ENCODE measurements at places on chromosomes 16 and 17.

DNA sequence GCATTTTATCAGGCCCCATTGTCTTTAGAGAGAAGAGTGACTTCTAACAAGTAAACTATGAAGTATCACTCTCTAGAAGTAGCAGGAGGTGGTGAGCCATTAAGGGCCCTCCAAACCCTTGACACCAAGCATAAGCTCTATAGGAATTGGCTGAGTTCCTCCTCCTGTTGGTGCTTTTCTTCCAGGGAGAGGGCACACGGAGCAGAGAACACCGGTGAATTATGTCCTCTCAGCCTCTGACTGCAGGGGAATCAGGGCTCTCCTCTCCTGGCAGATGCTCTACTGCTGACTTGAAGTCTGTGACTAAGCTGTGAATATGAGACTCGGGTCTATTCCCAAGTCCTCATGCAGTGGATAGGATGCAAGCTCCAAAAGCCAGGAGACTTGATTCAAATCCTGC lies 32.3 kb downstream of the CHD9 start:
- DNase-seq: no peak

GRCh38 chr17:28471531-28472342 lies 1.7 kb upstream of the SLC13A2 start:
- DNase-seq: no peak

GRCh38 chr17:80229011-80229410 lies 8.8 kb downstream of the SLC26A11 start:
- DNase-seq: no peak

DNA sequence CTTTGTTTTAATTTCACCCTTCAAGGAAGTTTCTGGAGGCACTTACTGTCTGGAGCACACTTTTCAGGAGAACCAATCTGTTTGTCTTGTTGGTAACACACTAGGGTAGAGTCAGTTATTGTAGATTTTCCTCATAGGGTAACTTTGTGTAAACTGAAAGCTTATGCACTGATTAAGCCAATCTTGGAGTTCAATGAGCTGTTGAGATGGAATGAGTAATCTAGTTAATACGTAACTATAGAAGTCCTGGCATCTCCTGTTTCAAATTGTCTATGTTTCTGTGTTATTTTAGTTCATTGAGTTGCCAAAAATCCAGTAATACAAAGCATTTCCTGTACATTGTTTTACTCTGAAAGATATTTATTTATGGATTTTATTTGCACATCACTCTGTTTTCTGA lies 111.6 kb upstream of the HAS3 start:
- no peak for DNase-seq

DNA sequence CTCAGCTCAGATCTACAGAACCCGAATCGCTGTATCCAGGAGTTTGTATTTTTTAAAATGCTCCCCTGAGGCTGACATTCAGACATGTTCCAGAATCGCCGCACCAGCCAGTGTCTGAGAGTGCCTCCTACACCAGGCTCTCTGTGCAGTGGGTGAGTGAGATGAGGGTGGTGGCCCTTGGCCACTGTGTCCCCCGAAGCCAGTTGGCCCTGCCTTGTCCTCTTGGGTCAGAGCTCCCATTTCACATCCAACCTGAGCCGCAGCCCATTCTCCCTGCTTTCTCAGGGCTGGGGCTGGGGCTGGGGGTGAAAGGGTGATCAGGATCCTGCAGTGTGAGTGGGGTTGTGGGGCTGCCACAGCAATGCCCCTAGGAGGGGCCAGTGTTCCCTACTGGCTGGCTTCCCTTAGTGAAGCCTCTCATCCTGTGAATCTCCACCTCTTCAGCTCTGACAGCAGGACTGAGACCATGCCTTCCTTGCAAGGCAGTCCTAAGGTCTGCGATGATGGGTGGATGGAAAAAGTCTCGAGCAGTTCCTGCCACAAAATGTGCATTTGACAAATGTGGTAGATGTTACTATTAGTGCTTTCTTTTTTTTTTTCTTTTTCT lies 12.9 kb upstream of the MYCBPAP start:
- no peak for DNase-seq

- DNase-seq: no peak
These were observed 3.2 kb downstream of the NDE1 start for GRCh38 chr16:15653227-15653626.

- DNase-seq: no peak
These were observed 95.3 kb upstream of the XYLT1 start for GRCh38 chr16:17566075-17566474.

- DNase-seq: no peak
These were observed 796 bp downstream of the NPB start for GRCh38 chr17:81902653-81903414.

DNA sequence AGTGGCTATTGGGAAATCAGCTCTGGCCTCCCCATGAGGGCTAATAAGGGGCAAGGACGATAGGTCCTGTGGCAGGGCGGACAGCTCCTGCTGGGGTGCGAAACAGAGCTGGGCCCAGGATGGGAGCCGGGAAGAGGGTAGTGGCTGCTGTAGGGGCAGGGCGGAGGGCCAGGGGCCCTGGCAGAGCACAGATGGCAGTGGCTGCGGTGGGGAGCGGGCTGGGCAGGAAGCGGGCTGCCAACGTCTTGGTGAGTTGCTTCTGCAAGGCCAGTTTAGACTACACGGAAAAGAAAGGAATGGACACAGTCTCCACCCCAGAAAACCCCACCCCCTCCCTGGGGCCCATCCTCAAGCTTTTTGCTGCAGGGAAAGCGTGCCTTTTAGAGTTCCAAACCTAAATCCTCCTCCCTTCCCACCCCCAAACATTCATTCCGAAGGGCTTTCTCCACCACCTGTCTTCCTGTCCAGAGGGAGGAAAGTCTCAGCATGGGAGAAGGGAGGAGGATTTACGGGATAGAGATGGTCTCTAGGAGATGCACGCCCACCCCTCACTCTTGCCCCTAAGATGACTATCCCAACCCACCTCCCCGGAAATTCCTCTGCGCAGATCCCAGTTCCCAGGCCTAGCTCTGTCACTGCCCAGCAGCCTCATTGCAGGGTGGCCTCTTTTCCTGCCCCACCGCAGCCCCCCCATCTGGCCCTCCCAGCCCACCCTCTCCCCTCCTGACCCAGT lies 7.1 kb downstream of the NKIRAS2 start:
- DNase-seq: no peak

DNA sequence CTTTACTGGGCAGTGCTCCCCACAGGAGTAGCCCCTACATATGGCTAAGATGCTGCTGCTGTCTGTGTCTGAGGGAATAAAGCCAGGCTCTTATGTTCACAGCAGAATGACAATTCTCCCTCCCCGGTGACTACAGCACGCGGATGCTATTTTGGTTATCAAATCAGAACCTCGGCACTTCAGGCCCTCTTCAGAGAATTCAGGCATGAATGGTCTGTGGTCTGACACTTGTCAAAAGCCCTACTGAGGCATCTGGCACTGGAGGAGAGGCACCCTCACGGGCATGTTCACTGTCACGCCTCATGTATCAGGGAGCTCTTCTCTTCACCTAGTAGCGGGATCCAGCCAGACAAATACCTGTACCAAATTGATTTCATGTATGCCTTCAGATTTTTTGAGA lies 30.4 kb downstream of the KIAA0513 start:
- DNase-seq: no peak

DNA sequence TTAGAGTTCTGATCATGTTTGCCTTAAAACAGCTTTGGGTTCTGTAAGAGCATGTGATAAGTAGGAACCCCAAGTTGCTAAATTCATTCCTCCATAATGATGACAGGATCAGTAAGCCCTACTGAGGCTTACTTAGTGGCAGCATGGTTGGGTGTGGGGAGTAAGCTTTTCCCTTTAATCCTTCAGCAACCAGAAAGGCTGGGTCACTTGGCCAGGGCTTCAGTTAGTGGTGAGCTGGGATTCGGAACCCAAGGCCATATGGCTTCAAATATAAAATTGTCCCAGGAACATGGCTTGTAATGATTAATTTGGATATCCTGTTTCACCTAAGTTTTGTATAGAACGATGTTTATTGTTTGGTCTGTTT lies 850 bp downstream of the GINS3 start:
- DNase-seq: no peak

- DNase-seq: no peak
These were observed 35.2 kb upstream of the SMIM36 start for GRCh38 chr17:55546481-55546880.

- peak; percentile 77 for DNase-seq
These were observed 2.8 kb upstream of the PYCR1 start for GRCh38 chr17:81939881-81940385.

DNA sequence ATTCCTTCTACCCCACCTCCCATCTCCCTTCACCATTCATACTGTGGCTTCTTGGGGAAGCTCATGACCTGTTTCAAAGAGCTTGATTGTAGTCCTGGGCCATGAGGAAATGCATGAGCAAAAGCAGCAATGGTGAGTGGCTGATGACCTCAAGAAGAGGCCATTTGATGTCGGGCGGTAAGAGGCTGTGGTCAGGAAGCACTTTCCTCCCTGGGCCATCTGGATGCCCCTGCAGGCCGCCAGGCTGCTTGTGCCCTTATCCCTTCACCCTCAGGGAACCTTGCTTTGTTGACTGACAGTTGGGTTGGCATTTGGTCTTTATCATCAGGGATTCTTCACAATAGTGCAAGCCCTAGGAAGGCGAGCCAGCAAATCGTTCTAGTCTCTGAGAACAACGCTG lies 78.3 kb upstream of the TBX2 start:
- no peak for DNase-seq

DNA sequence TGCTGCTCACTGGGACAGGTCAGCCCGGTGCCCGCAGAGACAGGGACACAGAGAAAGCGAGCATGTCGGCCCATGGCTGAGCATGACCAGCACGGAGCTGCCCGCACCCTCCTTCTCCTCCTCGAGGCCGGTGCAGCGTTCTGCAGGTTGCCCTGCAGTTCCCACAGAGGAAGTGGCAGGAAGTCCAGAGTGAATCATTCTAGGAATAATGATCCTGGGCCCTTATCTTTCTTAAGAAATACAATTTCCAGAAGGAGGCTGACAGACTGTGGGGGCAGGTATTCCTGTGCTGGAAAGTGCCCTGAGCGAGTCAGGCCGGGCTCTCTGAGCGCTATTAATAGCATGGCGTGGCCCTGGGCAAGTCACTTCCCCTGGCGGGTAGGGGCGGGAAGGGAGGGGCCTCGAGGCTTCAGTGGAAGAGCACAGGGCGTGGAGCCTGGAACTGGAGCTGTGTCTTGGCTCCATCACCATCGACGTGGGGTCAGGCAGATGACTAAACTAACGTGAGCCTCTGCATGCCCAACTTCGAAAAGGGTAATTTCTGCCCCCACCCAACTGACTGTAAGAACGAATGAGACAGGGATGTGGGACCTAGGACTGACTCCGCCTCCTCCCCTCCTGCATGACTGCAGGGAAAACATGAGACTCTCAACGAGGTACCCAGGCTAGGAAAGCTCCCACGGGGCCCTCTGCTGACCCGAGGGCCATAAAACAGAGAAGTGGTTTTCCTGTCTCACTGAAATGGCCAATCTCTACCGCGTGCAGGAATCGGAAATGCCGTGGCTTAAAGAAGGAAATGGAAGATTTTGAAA lies 9.8 kb downstream of the TMEM204 start:
- peak; percentile 89 for DNase-seq

DNA sequence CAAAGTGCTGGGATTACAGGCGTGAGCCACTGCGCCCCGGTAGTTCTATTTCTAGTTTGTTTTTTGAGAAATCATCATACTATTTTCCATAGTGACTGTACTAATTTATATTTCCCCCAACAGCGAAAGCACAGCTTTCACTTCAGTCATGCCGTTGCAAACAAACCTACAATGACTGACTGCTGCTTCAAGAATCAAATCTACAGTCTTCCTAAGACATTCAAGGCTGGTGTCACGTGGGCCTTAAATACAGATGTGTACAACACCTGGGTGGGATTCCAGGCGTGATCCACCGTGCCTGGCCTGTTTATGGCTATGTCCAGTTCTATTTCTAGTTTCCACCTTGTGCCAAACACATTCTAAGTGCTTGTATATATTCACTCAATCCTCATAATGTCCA lies 72.0 kb downstream of the ABCC6 start:
- DNase-seq: no peak

- DNase-seq: no peak
These were observed 22.6 kb downstream of the NDUFAF8 start for GRCh38 chr17:81261582-81262336.

DNA sequence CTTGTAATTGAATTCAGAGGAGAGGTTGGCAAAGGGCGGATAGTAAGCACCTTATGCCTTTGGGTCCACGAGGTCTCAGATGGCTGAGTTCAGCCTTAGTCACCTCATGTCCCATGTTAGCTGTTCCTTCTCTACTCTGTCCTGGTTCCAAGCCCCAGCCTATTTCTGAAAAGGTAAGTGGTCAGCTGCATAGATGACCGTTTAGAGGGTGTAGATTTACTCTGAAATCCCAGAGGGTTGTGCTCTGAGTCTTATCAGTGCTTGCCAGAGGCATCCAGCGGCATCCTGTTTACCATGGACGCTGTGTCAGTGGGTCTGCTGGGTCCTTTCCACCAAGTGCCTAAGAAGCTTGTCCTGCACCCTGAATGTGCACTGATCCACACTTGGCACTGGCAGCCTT lies 1.9 kb downstream of the ZNF778 start:
- no peak for DNase-seq

DNA sequence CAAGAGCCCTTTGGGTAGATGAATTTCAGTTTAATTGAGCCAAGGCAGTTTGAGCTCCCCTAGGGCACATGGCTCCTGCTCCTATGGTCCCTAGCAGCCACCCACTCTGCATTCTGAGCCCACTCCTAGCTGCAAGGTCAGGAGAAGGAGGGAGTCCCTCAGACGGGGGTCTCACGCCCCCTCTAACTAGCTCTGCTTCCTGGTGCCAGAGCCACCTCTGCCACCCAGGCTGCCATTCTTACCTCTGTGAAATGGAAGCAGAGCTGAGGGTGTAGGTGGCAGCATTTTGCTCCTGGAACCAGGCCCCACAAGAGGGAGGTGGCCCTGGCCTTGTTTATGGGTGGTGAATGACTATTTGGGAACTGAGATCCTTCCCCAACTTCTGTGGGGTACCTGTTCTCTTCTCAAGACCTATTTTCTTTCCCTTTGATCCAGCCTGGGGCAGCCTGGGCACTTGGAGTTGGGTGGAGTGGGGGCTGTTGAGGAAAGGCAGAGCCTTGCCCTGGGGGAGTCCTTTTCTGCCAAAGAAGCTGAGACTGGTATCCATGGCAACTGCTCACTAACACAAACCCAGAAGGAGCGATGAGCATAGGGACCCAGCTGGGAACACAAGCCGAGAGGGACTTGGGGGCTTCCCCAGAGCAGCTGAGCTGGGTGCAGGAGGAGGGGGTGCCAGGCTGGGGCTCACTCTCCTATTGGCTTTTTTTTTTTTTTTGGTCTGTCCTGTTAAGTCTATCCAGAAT lies 4.8 kb downstream of the SPNS2 start:
- no peak for DNase-seq

DNA sequence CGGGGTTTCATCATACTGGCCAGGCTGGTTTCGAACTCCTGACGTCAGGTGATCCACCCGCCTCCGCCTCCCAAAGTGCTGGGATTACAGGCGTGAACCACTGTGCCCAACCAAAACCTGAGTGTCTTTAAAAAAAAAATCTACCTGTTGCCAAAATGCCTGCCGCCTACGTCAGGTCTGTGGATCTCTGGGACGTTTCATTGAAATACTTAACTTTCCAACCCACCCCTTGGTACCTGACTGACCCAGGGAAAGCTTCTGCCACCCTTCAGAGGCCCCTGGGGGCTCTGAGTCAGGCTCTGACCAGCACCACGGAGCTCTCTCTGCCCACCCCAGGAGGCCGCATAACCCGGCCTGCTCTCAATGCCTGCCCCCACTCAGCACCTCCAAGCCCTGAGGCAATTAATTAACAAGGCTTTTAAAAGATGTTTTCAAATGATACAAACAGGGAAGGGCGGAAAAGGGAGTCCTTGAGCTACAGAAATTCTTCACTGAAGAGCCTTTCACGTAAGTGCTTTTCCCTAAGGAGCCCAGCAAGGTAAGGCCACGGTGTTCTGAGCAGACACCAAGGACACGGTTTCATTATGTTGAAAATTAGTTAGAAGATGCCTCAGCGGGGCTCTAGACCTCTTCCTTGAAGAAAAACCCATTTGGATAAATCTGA lies 29.3 kb upstream of the GSG1L start:
- no peak for DNase-seq

Measured in left cardiac atrium (tissue), 4 donors.